ENCODE measurements at places on chromosomes 7 and 10. TPM values are rescaled to one million over a fixed set of nuclear protein-coding genes. Genes with fewer than 3 reads are reported as not detected.

The HOXA1 gene
- polyA plus RNA-seq = not detected

The ADAM8 gene
- polyA plus RNA-seq = 32.7 TPM

The MICALL2 gene
- 0.14 TPM for polyA plus RNA-seq

The TBC1D12 gene
- polyA plus RNA-seq = 3.4 TPM

The LRRC17 gene
- not detected for polyA plus RNA-seq

The UTF1 gene
- 0.23 TPM for polyA plus RNA-seq

The BHLHA15 gene
- polyA plus RNA-seq = not detected

The NRF1 gene
- 5.1 TPM for polyA plus RNA-seq

The CDK14 gene
- 2.1 TPM for polyA plus RNA-seq

The ZCWPW1 gene
- polyA plus RNA-seq = 1.9 TPM

The LAMB1 gene
- polyA plus RNA-seq = not detected

The NUTM2E gene
- polyA plus RNA-seq = 0.20 TPM

The TFR2 gene
- 0.79 TPM for polyA plus RNA-seq

The ZP3 gene
- polyA plus RNA-seq = 10.4 TPM

The CRYGN gene
- not detected for polyA plus RNA-seq

The PILRA gene
- polyA plus RNA-seq = 491 TPM

The SMARCD3 gene
- 104 TPM for polyA plus RNA-seq

The RTKN2 gene
- not detected for polyA plus RNA-seq

The TSPAN13 gene
- 0.09 TPM for polyA plus RNA-seq

The STAG3 gene
- 0.39 TPM for polyA plus RNA-seq

The ZNF789 gene
- 4.8 TPM for polyA plus RNA-seq

Measured in CD14-positive monocyte (primary cell).